SIG-M5 (cell line): ENCODE measurements at places on chromosomes 3 and 15.

DNA sequence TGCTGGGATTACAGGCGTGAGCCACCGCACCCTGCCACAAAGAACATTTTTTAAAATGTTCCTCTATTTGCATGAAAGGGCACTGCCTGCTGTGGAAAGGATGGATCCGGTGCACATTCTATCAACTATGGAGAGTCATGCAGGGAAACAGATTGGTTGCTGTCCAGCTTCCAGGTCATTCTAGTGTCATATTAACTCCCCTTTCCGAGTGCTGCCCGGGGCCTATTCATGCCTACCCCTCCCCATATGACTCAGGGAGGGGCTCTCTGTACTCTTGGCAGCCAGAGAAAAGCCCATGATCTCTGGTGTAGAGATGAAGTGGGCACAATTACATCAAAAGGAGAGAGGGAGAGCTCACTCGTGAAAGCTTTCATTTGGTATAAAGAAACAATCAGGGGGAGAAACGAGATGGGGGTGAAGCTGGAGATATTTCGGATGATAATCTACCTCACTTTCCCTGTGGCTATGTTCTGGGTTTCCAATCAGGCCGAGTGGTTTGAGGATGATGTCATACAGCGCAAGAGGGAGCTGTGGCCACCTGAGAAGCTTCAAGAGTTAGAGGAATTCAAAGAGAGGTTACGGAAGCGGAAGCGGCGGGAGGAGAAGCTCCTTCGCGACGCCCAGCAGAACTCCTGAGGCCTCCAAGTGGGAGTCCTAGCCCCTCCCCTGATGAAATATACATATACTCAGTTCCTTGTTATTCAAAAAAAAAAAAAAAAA, 16.1 kb upstream of the AHSG start:
- no peak for DNase-seq

- peak; percentile 80 for DNase-seq
These were observed 60.6 kb downstream of the CHAC1 start for GRCh38 chr15:41013691-41014414.

DNA sequence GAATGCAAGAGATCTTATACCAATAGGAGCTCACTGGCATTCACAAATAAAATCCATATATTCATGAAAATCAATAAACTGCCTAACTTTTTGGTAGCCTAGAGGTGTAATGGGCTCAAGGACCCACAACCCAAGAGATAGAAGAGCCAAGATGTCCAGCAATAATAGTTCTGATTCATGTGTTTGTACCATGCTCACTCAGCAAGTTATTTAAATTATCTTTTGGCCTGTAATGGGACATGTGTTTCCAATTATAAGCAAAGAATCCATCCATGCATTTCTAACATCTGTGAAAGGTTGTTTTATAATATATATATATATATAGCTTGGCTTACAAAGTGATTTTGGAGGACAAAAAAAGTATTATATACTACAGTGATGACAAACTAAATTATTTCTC, 29.7 kb upstream of the SHC4 start:
- no peak for DNase-seq

- no peak for DNase-seq
These were observed 1010.3 kb downstream of the NAALADL2 start for GRCh38 chr3:175869404-175869803.

DNA sequence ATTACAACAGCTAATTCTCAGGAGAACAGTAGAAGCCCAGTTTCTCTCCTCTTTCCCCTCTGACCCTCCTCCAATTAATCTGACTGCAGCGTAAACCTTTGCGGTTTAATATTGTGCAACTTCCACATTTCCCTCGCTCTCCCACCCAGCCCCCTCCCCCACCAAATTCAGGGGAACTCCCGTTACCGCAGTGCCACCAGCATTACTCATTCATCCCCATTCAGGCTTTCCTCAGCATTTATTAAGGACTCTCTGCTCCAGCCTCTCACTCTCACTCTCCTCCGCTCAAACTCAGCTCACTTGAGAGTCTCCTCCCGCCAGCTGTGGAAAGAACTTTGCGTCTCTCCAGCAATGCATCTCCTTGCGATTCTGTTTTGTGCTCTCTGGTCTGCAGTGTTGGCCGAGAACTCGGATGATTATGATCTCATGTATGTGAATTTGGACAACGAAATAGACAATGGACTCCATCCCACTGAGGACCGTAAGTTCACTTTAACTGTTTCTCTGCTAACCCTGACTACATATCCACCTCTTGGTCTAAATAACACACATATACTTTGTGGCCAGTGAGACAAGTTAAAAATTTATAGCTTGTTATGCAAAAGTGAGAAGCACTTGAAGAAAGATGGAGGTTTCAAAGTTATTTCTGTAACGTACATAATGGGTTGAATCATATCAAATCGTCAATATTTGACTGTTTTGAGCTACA, at the start of gene PTX3:
TSS of gene PTX3 (plus strand) at position 268 of the 709 bp plus-strand sequence. CDS start at position 352, 84 bp downstream.
- DNase-seq = peak; percentile 32

- no peak for DNase-seq
These were observed 166.8 kb upstream of the COL8A1 start for GRCh38 chr3:99471353-99472323.

- DNase-seq = no peak
These were observed 53.6 kb downstream of the SETD5 start for GRCh38 chr3:9450991-9451390.
